Ascending aorta (tissue), 2 donors: ENCODE measurements at places on chromosomes 5 and 9. TPM values are rescaled to one million over a fixed set of nuclear protein-coding genes. Genes with fewer than 3 reads are reported as not detected.

ORM1 gene
- 53.3 TPM for total RNA-seq

DNA sequence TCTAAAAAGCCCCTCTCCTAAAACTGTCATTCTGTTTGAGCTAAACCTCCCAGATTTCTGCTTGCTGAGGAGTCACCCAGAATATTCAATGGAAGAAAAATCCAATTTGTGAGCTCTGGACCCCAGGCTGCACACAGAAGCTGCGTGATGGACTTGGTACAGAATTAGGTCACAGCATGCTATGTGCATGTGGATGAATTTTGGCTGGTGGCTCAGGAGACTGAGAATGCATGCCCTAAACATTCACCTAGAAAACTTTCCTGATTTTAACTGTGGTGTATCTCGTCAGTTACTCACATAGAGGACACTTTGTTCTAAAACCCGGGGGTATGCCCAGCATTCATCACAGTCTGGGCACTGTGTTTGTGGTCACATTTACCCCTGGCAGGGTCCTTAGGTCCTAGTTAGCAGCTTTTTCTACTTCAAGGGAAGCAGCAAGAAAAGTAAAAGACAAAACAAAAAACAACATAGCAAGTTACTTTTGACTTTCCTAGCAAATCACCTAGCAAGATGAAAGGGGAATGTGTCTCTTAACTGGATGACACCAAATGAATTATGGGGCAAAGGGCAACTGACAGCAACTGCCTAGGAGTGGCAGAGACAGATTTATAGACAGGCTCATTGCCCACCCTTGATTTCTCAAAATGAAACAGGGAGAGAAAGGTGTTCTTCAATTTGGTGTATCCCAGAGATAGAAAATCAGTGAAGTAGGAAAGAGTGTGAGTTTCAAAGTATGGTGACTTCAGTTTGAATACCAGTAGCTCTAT is 8.3 kb upstream of the SHROOM1 start:
- DNase-seq: peak; percentile 16
- no peaks in the 10 kb centered on the region for H3K4me1 ChIP-seq
- no peak overlapping the region for H3K4me3 ChIP-seq
- no peaks in the 10 kb centered on the region for H3K27me3 ChIP-seq

GRCh38 chr5:176979669-176980068 is 26.9 kb downstream of the UIMC1 start:
- H3K4me3 ChIP-seq: no peak overlapping the region
- H3K27ac ChIP-seq: no peak overlapping the region
- H3K4me1 ChIP-seq: no peaks in the 10 kb centered on the region
- no peaks in the 10 kb centered on the region for H3K27me3 ChIP-seq

DNA sequence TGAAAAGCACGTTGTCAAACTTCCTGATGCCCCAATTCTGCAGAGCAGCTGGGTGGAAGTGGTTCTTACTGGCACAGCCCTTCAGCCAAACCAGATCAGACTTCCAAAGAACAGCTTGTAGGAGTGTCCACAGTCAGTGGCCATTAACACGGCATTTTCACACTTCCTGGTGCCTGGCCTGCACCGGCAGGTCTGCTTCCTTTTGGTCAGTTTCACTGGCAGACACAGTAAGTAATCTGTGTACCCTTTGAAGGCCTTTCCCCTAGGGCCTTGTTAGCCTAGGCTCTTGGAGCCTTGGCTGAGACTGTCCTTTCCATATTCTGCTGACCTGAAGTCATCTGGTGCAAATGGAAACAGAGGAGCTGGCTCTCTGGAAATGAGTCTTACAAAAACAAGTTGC is 297.5 kb upstream of the TNC start:
- no peaks in the 10 kb centered on the region for H3K27me3 ChIP-seq
- no peaks in the 10 kb centered on the region for H3K36me3 ChIP-seq
- no peak overlapping the region for H3K4me3 ChIP-seq
- H3K4me1 ChIP-seq: no peaks in the 10 kb centered on the region
- DNase-seq: no peak
- H3K27ac ChIP-seq: peak overlapping the region; percentile 46

GRCh38 chr9:133576031-133576874 is 32.9 kb downstream of the FAM163B start:
- peaks cover 9% of the 10 kb centered on the region for H3K4me1 ChIP-seq
- H3K27ac ChIP-seq: no peak overlapping the region
- H3K36me3 ChIP-seq: no peaks in the 10 kb centered on the region
- H3K4me3 ChIP-seq: no peak overlapping the region
- DNase-seq: no peak

DNA sequence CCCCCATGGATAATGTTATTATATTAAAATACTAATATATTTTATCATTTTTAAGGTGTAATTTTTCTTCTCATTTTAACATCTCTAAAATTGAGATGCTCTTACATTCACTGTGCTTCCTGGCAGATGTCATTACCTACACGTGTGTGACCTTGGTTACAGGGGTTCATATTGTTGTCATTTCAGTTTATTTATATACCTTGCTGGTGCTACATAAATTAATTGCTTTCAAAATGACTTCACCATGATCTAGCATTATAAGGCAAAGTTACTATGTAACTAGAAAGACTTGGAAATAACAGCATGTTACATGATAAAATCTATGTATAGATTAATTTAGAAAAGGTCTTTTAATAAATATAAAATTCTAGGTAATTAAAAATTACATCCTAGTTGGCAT is 60.9 kb downstream of the ARHGEF28 start:
- no peaks in the 10 kb centered on the region for H3K27me3 ChIP-seq
- no peak for DNase-seq
- no peaks in the 10 kb centered on the region for H3K36me3 ChIP-seq
- no peaks in the 10 kb centered on the region for H3K4me1 ChIP-seq
- no peak overlapping the region for H3K4me3 ChIP-seq

DNA sequence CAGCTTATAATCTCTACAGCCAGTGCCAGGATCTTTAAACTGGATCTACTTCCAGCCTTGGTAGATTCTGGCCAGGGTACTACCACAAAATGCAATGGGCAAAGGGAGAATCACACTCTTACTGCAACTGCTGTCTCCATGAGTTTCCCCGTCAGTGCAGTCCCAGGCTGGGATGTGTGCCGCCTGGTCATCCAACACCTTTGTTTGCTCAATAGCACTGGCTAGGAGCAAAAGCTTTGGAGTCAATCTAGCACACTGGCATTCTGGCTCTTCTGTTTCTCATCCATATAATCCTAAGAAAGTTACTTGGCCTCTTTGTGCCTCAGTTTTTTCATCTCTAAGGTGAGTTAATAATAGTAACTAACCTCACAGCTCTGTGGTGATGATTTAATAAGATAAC is 96.9 kb downstream of the FBN2 start:
- H3K4me1 ChIP-seq: no peaks in the 10 kb centered on the region
- H3K36me3 ChIP-seq: no peaks in the 10 kb centered on the region

IGIP gene
- total RNA-seq: 5.6 TPM

- no peak overlapping the region for H3K27ac ChIP-seq
- no peaks in the 10 kb centered on the region for H3K27me3 ChIP-seq
- H3K4me1 ChIP-seq: no peaks in the 10 kb centered on the region
- no peak overlapping the region for H3K4me3 ChIP-seq
- no peaks in the 10 kb centered on the region for H3K36me3 ChIP-seq
Observed at GRCh38 chr9:125272697-125273096, 11.1 kb downstream of the GAPVD1 start.

CDH12 gene
- 0.11 TPM for total RNA-seq

GDA gene
- not detected for total RNA-seq

DNA sequence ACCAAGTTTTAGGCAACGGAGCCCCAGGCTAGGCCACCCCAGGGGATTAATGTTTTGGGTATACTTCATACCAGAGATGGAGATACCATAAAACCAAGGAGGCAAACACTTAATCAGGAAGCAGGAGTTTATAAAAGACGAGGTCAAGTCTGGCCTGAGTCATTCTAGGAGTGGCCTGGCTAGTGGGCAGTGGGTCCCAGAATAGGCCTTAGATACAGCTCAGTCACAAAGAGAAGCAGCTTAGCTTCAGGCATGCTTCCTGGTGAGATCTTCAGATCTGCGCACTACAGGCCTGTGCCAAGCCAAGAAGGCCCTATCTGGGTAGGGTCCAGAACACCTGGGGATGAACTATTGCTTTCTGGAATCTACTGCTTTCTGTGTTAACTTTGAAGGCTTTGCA is 20.6 kb upstream of the NR5A1 start:
- H3K27ac ChIP-seq: no peak overlapping the region
- no peak for DNase-seq
- no peaks in the 10 kb centered on the region for H3K4me1 ChIP-seq
- H3K36me3 ChIP-seq: no peaks in the 10 kb centered on the region
- no peak overlapping the region for H3K4me3 ChIP-seq
- H3K27me3 ChIP-seq: no peaks in the 10 kb centered on the region

DNA sequence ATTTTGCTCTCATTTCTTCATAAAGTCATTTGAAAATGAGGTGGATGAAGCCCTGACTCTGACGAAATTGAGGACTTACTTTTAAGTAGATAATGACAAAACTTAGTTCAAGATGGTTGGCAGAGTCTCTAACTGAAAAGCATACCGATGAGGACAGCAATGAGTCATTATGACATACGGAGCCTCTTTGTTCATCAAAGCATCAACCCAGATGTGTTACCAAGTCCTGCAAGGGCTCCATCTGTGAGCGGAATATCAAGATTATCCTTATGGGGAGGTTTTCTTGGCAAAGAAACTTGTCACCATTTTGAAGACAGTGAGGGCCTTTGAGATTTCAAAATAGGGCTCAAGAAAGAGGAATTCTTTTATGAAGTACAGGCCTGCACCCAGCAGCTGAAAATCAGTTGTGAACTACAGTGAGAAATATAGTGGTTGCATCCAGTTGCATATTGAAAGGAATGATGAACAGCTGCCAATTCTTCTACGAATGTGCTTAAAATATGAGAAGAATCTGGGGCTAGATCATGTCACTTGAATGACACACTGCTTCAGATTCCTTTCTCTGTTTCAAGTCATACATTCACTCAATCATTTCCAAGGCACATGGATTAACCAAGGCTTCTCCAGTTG is 86.6 kb upstream of the SLC24A2 start:
- no peaks in the 10 kb centered on the region for H3K27me3 ChIP-seq
- no peaks in the 10 kb centered on the region for H3K36me3 ChIP-seq
- no peaks in the 10 kb centered on the region for H3K4me1 ChIP-seq
- no peak overlapping the region for H3K27ac ChIP-seq
- no peak overlapping the region for H3K4me3 ChIP-seq
- DNase-seq: no peak

GRCh38 chr5:137231540-137231939 is 267.6 kb downstream of the SPOCK1 start:
- DNase-seq: no peak
- no peak overlapping the region for H3K4me3 ChIP-seq
- no peak overlapping the region for H3K27ac ChIP-seq
- no peaks in the 10 kb centered on the region for H3K4me1 ChIP-seq
